ENCODE measurements at places on chromosomes 7 and 10.

DNA sequence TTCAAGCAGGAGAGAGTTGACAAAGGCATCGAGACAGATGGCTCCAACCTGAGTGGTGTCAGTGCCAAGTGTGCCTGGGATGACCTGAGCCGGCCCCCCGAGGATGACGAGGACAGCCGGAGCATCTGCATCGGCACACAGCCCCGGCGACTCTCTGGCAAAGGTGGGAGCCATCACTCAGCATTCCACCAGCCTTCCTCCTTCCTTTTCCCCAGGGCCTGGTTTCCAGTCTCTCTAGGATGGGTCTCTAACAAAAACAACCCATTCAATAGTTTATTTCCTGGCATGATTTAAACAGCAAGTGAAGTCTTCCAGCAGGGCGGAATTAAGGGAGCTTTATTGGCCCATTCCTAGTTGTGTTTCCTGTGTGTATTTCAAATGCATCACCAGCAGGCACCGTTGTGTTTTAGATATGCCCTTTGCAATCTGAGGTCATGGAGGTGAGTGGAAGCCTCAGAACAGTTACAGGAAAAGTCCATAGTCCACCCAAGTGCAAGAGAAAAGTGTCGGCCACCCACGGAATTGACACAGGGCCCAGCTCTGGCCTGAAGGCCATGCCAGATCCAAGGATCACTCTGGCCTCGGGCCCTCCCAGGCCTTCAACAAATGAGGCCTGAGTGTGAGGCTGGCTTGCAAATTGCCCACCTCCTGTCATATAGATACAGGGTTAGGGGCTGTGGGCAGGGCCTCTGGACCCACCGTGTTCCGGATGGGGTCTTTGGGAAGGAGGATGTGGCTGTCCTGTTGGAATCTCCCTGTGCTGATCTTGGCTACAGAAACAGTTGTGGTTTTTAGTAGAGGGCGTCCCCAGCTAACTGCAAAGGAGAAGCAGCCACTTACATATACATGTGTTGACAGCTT lies 46.9 kb upstream of the TRIM8 start:
- DNase-seq = no peak

- DNase-seq = no peak
Measured at GRCh38 chr7:64908358-64908757, 5.3 kb downstream of the ZNF273 start.

DNA sequence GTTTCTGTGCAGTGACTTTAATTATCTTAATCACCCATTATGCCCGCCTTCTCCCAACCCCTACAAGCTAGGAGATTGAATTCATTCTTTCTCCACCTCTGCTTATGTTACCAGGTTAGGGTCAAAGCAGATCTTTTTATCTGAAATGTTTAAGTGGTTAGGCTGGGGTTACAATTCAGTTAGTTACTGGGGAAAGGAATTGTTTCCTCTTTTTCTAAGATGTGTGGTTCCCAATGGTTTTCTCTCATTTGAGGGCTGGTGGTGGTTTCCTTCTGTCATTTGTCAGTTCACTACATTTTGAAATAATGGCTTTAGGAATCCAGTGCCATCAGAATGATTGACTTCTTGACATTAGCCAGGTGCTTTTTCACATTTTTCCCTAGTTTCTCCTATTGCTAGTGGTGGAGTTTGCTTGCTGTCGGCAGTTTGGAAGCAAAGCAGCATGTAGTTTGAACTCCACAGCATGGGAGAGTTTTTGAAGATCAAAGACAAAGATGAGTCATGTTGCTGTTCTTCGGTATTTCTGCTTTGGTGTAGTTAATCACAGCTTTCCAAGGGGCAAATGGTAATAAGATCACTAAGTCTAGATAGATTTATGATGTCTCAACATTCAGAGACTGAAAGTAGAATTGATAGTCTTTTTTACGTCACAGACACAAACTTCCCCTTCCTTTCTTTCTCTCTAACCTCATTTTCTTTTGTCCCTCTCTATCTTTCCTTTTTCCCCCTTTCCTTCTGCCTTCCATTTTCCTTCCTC lies 168.2 kb downstream of the SND1 start:
- no peak for DNase-seq

GRCh38 chr10:61071580-61071979 lies 127.6 kb upstream of the RHOBTB1 start:
- DNase-seq = no peak

DNA sequence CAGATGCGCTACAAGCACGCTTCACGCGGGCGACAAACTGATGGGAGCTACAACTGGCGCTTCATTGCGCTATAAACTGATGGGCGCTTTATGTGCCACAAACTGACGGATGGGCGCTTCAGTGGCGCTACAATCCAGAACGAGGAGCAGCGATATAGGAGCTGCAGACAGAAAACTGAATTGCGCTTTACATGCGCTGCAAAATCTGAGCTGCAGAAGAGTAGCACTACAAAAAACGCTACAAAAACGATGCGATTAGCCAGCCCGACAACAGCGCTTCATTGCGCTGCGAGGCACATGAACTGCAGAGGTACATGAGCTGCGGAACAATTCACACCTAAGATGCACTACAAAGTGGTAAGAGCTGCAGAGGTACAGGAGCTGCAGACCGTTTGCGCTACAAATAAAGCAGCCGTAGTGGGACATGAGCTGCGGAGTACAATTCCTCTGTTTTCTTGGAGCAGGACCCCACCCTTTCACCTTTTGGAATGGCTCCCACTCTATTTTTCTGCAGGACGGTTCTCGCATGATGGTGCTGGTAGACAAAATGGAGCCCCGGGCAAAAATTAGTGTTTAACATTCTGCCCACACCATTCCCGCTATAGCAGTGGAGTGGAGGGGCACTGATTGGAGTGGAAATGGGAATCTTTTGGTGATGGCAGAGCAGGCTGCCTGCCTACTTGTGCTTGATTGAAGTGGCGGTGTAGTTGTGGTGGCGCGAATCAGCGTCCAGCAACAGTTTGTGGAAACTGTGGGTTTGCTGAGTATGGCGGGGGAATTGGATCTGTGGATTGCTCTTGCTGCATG lies 1.2 kb upstream of the SGCE start:
- DNase-seq = no peak

- no peak for DNase-seq
Measured at GRCh38 chr10:114367351-114368056, 36.8 kb downstream of the AFAP1L2 start.

DNA sequence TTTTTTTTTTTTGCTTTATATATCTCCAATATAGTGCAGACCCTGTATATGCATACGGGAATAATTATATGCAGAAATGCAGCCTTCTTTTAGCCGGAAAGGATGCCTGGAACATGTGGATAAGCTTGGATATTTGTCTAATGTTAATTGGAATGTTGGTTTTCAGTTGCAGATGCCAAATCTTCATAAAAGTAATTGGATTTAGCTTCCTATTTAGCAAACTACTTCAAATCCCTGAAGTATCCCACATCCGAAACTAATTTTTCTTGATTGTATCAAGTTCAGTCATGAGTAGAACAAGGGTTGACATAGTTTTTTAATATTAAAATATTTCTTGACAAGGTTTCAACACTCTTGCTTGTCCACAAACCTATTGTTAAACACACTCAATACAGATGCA lies 281.7 kb downstream of the BBS9 start:
- no peak for DNase-seq

- no peak for DNase-seq
Measured at GRCh38 chr7:78139335-78139734, 340.8 kb downstream of the PHTF2 start.

DNA sequence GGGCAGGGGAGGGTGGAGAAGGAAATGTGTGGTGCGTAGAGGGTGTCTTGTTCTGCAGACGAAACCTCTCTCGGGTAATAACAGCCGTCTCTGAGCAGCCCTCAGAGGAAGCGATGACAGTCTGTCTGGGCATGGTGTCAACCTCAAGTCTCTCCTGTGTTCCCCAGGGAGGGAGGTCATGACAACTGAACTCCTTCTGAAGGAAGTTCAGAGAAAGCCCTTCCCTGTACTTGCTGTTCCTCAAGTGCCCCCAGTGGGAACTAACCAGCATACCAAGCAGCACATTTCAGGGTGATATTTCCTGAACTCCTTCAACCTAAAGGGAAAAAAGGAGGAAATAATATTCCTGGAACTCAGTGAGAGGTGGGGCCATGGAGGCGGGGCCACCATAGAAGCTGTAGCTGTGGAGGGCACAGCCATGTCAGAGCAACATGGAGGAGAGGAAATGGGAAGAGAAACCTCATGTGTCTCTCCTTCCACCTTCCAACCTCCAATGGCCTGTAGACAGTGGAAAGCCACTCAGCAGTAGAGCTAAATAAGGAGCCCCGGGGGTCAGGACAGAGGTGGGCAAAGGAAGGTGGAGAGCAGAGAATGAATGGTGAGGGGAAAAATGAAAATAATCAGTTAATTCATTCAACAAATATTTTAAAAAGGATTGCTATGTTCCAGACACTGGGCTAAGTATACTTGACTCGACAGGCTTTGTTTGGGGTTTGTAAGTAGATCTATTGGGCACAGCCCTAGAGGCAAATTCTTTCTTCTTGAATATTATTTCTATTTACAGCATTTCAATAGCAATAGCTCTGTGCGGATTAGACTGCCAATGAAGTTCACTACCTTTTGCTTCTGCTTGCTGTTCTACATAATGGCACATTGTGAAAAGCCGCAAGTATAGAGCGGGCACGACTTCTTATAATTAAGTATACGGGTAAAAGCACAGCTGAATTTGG lies 61.0 kb upstream of the AOAH start:
- DNase-seq = peak; percentile 54

DNA sequence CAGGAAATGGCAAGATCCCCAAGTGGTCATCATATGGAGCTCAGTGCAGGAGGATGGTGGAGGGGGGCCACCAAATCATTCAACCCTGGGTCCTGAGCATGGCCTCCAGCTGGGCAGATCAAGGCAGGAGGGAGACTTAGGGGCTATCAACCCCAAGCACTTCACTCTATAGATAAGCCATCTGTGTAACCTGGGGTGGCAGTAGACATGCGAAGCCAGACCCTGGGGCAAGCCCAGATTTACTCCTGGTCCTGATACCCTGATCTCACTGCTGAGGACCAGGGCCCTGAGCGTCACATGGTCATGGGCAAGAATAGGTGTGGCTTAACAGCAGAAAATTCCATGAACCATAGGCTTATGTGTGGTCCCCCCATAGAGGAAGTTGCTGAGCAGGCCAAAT lies 173.0 kb upstream of the ADCY1 start:
- DNase-seq = no peak

DNA sequence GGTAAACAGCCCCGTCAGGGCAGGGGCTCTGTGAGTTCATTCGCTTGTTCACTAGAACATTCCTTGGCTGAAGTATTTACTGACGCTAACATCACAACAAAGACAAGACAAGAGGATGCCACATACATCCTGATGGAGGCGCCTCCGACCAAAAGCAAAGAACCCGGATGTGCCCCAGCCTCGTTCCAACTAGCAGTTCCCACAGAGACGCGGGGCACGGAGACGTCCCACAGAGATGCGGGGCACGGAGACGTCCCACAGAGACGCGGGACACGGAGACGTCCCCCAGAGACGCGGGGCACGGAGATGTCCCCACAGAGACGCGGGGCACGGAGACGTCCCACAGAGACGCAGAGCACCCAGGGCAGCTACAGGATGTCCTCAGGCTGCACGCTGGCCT lies 35.4 kb upstream of the CFAP46 start:
- no peak for DNase-seq

DNA sequence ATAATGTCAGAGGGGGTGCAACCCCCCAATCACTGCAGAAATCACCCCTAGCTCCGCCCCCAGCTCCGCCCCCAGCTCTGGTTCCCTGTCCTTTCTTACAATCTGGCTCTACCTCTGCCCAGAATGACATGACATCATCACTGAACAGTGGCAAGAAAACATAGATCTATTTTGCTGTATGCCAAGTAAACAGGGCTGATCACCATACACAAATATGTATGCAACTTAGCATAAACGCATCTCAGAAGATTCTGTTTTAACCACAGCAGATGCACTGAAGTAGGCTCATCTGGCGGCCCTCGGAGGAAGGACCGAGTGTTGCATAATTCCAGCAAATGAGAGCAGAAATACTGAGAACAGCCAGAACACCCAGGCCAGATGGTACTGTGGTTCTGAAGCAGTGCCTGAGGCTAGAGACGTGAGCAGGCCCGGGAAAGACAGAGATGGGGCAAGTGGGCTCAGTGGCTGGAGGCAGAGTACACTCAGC lies 293.3 kb upstream of the KLF14 start:
- no peak for DNase-seq

- peak; percentile 57 for DNase-seq
Measured at GRCh38 chr7:6589829-6590644, at the start of gene INTS15. Gene INTS15, plus strand, starts transcription at chr7:6590021. Its CDS starts 263 bp downstream, at chr7:6590284.

DNA sequence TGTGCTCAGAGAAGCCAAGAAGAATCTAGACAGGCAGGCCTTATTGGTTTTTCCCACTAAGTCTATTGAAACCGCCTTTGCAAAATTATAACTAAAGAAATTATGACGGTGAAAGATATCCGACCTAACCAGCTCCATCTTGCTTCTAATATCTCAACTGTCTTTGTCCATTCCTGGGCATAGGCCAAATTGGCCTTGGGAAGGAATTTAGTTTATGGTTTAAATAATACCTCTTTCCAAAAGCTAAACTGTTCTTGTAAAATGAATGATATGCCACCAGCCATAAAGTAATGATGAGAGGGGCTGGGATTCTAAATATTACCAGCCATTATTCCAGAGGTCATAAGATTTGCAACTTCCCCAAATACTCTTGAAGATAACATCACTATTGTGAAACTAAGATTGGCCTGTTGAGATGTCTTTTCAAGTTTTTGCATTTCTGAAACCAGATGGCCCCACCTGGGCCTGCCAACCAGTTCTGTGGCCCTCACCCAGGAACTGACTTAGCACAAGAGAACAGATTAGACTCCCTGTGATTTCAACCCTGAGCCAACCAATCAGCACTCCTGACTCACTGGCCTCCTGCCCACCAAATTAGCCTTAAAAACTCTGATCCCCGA lies 41.2 kb upstream of the SLC35G1 start:
- DNase-seq = no peak

DNA sequence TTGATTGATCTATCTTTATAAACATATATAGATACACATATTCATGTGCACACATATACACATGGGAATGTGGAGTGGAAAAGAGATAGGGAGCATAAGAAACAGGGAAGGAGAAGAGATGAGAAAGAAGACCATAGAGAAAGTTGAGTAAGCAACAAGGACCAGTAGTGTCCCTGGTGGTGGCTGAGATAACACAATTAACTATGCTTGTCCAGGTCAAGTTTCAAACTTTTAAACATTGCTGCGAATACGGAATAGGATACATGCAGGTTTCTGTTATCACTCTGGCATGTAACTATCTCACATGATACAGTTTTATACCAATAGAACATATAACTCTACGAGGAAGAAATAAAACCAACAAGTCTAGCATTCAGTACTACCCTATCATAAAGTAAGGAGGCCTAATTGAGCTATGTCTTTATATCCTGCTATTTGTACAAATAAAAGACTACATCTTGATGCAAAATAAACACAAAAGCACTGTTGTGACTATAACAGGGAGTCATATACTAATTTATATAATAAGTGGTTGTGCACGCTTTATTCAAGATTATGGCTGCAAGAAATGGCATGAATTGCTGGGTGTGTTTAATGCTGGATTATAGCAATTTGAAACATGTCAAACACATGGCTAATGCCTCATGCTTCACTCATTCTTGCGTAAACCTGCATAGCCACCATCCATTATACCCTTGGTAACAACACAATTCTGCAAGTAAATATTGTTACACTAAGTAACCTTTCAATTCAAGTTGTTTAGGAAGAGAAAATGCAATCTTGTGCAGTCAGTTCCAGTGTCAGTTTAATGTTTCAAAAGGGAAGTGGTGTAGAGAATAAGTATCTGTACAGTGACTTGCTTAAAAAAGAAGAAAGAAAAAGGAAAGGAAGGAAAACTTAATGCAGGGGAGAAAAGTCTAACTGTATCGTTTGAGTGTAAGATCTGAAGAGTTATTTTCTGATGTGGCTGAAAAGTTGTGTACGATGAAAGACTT lies 8.2 kb downstream of the FOXP2 start:
- DNase-seq = no peak

Data from activated CD8-positive, alpha-beta memory T cell treated with anti-CD3 and anti-CD28 coated beads for 4 hours (primary cell).